ENCODE measurements at places on chromosomes 1 and 21.

- H3K4me1 ChIP-seq: no peaks in the 10 kb centered on the region
- H3K4me3 ChIP-seq: no peak overlapping the region
- H3K36me3 ChIP-seq: no peaks in the 10 kb centered on the region
- no peaks in the 10 kb centered on the region for H3K27me3 ChIP-seq
- DNase-seq: no peak
These were observed 144.7 kb downstream of the ZNF281 start for GRCh38 chr1:200265104-200265503.

DNA sequence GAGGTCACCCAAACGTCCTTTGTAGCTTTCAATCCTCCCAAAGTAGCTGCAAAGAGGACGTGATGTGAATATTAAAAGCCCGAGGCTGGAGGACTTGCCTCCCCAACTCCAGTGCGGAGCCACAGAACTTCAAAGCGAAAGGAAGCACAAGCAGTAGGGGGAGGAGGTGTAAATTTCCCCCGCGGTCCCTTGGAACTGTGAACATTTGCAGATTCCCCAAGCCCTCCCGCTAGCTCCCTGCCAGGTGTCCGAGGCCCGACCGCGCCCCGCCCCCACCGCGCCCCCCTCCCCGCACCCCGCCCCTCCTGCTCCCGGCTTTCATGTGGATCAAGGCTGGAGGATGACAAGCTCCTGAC lies 41.5 kb upstream of the HAO2 start:
- H3K4me3 ChIP-seq: peak overlapping the region; percentile 56
- peak overlapping the region; percentile 68 for H3K27ac ChIP-seq
- no peaks in the 10 kb centered on the region for H3K27me3 ChIP-seq
- peak; percentile 91 for DNase-seq
- peaks cover 50% of the 10 kb centered on the region for H3K4me1 ChIP-seq

DNA sequence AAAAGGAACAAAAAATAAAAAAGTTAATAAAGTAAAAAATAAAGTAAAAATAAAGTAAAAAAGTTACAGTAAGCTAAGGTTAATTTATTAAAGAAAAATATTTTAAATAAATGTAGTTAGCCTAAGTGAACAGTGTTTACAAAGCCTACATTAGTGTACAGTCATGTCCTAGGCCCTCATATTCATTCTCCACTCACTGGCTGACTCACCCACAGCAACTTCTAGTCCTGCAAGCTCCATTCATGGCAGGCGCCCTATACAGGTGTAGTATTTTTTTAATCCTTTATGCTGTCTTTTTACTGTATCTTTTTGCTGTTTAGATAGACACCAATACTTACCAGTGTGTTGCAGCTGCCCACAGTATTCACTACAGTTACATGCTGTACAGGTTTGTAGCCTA lies 12.4 kb downstream of the ADAR start:
- H3K4me1 ChIP-seq: no peaks in the 10 kb centered on the region
- peaks cover 76% of the 10 kb centered on the region for H3K36me3 ChIP-seq
- no peak overlapping the region for H3K27ac ChIP-seq
- no peak for DNase-seq
- H3K27me3 ChIP-seq: no peaks in the 10 kb centered on the region

DNA sequence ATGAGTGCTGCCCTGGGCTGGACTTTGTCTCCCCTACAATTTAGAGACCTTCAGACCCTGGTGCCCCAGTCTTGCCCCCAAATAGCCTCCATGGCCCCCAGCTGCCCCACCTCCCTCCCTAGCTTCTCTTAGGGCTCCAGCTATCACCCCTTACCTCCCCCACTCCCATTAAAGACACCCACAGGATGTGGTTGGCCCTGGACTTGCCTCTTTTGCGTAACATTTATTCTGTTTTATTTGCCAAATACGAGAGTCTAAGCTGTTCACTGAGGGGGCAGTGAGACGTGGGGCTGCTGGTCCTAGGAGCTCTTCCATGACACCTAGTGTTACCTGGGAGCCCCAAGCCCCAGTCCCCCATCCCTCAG lies 4.5 kb downstream of the ZC3H12A start:
- no peak for DNase-seq
- no peaks in the 10 kb centered on the region for H3K36me3 ChIP-seq
- H3K27me3 ChIP-seq: peaks cover 2% of the 10 kb centered on the region
- H3K4me1 ChIP-seq: peaks cover 35% of the 10 kb centered on the region
- H3K27ac ChIP-seq: 0 out of 2 replicates have a peak overlapping the region, but pooled peaks have one; percentile 14

GRCh38 chr21:24076179-24076578 lies 1531.1 kb downstream of the MRPL39 start:
- H3K4me3 ChIP-seq: no peak overlapping the region
- DNase-seq: no peak
- no peak overlapping the region for H3K27ac ChIP-seq
- no peaks in the 10 kb centered on the region for H3K27me3 ChIP-seq
- H3K36me3 ChIP-seq: no peaks in the 10 kb centered on the region

GRCh38 chr1:31639543-31639942 lies 5.1 kb downstream of the PEF1 start:
- no peak overlapping the region for H3K27ac ChIP-seq
- no peaks in the 10 kb centered on the region for H3K27me3 ChIP-seq
- peaks cover 32% of the 10 kb centered on the region for H3K4me1 ChIP-seq
- no peak for DNase-seq

DNA sequence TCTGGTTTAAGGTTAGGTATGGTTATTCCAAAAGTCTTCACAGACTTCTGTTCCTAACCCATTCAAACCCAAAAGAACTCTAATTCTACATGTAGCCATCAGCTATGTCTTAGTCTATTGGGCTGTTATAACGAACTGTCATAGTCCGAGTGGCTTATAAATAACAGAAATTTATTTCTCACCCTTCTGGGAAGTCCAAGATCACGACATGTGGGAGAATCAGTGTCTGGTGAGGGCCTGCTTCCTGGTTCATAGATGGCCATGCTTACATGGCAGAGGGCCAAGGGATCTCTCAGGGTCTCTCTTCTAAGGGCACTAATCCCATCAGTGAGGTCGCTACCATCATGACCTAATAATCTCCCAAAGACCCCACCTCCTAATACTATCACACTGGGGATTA lies 103.0 kb upstream of the PPP2R5A start:
- H3K4me1 ChIP-seq: no peaks in the 10 kb centered on the region
- H3K36me3 ChIP-seq: no peaks in the 10 kb centered on the region
- DNase-seq: no peak
- H3K4me3 ChIP-seq: no peak overlapping the region
- no peaks in the 10 kb centered on the region for H3K27me3 ChIP-seq

DNA sequence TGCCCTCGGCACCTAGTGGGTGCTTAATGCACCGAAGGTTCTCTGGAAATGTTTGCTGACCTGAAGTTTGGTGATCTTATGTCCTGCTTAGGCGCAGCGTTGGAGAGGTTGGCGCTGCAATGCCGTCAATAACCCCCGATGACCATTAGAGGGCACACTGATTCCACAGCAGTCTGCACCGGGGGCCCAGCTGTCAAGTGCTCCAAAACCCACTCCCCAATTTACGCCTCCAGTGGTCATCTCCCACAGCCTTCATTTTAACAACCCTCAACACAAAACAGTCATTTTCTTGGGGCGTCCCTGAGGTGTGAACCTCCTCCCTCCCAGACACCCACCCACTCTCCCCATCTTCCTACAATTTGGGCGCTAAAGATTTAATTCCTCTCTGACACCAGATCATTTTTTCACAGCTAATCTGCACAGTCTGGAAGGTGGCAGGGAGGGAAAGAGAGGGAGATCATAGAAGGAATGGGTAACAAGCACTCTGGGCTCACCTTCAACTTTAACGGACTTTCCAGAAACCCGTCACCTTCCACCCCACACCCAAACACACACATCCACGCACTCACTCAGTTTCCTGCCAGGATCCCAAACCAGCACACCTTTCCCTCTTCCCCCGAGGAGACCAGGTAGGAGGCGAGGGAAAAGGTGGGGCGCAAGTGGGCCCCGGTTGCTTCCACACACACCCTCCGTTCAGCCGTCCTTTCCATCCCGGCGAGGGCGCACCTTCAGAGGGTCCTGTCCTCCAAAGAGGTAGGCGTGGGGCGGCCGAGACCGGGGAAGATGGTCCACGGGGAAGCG lies 570 bp upstream of the NPR1 start:
- H3K4me3 ChIP-seq: peak overlapping the region; percentile 85
- no peak overlapping the region for H3K27ac ChIP-seq
- H3K4me1 ChIP-seq: peaks cover 6% of the 10 kb centered on the region

DNA sequence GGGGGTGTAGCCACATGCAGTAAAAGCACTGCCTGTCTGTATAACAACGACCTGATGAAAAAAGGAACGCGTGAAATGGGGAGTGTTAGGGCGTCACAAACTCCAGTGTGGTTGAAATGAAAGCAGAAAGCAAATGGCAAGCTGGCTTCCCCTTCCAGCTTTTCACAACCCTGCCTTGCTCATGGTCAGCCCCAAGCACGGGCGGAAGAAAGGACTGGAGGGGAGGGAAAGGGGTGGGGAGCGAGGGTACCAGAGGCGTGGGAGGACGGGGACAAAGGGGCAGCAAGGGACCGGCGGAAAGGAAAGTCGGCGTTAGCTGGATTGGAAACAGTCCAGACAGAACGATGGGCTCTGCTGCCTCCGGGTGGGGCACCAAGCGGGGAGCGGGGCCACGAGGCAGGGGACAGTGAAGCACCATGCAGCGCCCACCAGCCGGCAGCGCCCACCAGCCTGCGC lies 9.6 kb downstream of the VPS26C start:
- peaks cover 11% of the 10 kb centered on the region for H3K4me1 ChIP-seq
- peak overlapping the region; percentile 64 for H3K4me3 ChIP-seq
- H3K27ac ChIP-seq: peak overlapping the region; percentile 97
- no peaks in the 10 kb centered on the region for H3K36me3 ChIP-seq

- no peak overlapping the region for H3K27ac ChIP-seq
- DNase-seq: no peak
These were observed 293.1 kb downstream of the LMX1A start for GRCh38 chr1:165063181-165063965.

- H3K36me3 ChIP-seq: no peaks in the 10 kb centered on the region
- peak; percentile 82 for DNase-seq
- H3K27ac ChIP-seq: peak overlapping the region; percentile 90
- peaks cover 12% of the 10 kb centered on the region for H3K27me3 ChIP-seq
- peaks cover 48% of the 10 kb centered on the region for H3K4me1 ChIP-seq
- H3K4me3 ChIP-seq: peak overlapping the region; percentile 71
These were observed 698 bp downstream of the MOV10 start for GRCh38 chr1:112674986-112675727.

DNA sequence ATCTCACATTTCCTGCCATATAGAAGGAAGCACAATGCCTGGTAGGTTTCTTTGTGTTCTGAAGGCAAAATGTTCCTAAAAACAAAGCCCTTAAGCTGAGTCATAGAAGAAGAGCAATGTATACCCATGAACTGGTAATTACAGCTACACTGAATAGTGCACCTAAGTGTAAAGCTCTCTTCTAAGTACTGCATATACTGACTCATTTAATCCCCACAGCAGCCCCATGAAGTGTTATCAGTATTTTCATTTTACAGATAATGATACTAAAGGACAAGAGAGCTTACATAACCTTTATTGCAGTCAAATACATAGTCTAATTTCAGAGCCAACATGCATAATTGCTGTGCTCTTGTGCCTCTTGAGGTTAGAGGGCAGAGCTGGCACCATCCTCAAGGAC lies 239.9 kb downstream of the DPYD start:
- H3K4me1 ChIP-seq: no peaks in the 10 kb centered on the region
- H3K4me3 ChIP-seq: no peak overlapping the region
- H3K36me3 ChIP-seq: no peaks in the 10 kb centered on the region
- DNase-seq: peak; percentile 5
- H3K27ac ChIP-seq: no peak overlapping the region
- H3K27me3 ChIP-seq: no peaks in the 10 kb centered on the region

DNA sequence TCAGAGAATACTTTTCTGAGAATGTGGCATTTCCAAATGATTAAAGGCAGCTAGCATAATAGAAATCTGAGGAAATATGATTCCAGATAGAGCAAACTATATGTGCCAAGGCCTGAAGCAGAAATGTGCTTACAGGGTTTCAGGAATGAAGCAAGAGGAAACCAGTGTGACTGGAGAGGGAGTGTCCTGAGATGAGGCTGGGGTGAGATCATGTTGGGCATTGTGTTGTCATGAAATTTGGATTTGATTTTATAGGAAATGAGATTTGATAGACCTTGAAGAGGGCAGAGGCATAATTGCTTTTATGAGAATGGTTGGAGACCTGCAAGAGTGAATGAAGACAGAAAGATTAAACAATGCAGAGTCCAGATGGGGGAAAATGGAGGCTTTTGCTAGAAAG lies 338.1 kb upstream of the SNX7 start:
- H3K27me3 ChIP-seq: no peaks in the 10 kb centered on the region
- DNase-seq: no peak
- no peak overlapping the region for H3K27ac ChIP-seq
- H3K4me3 ChIP-seq: no peak overlapping the region
- peaks cover 4% of the 10 kb centered on the region for H3K4me1 ChIP-seq

- H3K27ac ChIP-seq: no peak overlapping the region
- no peaks in the 10 kb centered on the region for H3K27me3 ChIP-seq
- DNase-seq: peak; percentile 39
- H3K36me3 ChIP-seq: no peaks in the 10 kb centered on the region
- H3K4me1 ChIP-seq: peaks cover 23% of the 10 kb centered on the region
These were observed 61.1 kb downstream of the GFI1 start for GRCh38 chr1:92425617-92426016.

DNA sequence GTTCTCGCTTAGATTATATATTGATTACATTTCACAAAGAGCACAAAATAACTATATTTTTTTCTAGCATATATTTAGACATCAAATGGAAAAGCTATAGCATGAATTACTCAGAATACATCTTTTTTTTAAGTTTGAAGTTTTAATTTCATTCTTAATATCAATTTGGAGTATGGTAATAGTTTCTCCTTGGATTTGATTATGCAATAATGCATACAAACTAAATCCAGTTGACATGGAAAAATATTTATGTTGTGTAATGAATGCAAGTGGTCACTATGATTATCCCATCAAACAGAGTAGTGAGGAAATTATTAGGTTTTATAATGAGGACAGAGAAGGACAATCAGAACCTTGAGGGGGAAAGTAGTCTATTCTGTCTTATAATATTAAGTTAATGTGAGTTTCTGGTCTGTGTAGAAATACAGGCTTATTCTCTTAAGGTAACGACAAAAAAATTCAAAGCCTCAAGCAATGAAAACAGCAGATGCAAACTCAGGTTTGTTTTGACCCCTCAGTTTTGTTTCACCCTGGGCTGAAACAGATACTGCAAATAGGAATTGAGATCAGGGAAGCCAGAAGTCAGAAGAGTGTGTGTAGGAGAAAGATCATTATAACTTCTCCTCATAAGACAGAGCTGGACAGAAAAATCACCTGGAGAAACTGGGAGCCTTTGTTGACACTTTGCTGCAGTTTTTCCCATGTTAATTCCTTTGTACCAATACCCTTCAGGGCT lies 23.7 kb downstream of the LRRC8B start:
- H3K27ac ChIP-seq: no peak overlapping the region
- no peaks in the 10 kb centered on the region for H3K4me1 ChIP-seq
- no peaks in the 10 kb centered on the region for H3K36me3 ChIP-seq
- H3K27me3 ChIP-seq: no peaks in the 10 kb centered on the region
- DNase-seq: no peak
- no peak overlapping the region for H3K4me3 ChIP-seq

DNA sequence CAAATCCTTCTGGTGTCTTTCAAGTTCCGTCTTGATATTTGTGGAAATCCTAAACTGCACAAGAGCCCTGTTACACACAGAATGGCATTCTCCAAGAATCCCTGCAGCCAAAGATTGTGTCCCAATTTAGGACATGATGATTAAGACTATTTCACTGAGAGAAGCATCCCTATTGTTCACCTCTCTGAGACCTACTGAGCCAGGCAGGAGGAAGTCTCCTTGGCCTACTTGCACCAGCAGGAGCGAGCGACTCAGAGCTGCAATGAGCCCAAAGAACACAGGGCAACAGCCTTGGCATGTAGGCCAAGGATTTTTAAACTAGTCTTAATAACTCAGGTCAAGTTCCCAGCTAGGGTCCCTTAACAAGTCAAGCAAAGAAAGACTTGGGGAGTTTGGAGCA lies 79.4 kb upstream of the RUNX1 start:
- no peak overlapping the region for H3K4me3 ChIP-seq
- DNase-seq: no peak
- H3K36me3 ChIP-seq: no peaks in the 10 kb centered on the region
- no peaks in the 10 kb centered on the region for H3K27me3 ChIP-seq
- H3K4me1 ChIP-seq: peaks cover 12% of the 10 kb centered on the region

All from GM23338 (cell line).